ENCODE measurements at places on chromosomes 3 and 15.

- no peak for DNase-seq
Measured at GRCh38 chr3:101994386-101994785, 145.1 kb downstream of the NFKBIZ start.

- DNase-seq: no peak
Measured at GRCh38 chr15:40162552-40162951, 1.7 kb downstream of the BUB1B start.

- DNase-seq: no peak
Measured at GRCh38 chr3:71152892-71153265, 430.6 kb downstream of the FOXP1 start.

GRCh38 chr3:69370156-69370883, 15.6 kb downstream of the FRMD4B start:
- DNase-seq: no peak

DNA sequence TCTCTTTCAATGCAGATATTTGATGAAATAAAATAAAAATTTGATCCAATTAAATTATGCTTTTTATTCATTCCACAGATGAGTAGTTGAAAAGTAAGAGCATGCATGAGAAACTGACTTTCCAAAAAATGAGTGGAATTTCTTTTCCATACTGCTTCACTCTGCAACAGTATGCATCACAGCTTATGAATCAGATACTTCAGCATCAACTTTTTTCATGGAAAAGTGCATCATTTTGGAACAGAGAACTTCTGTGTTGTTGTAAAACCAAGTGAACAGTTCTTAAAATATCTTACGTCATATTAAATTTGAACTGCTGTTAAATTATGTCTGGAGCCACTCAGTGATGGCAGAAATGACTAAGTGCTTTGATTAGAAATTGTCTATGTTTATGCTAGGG, 16.7 kb upstream of the SLC7A14 start:
- DNase-seq: no peak

DNA sequence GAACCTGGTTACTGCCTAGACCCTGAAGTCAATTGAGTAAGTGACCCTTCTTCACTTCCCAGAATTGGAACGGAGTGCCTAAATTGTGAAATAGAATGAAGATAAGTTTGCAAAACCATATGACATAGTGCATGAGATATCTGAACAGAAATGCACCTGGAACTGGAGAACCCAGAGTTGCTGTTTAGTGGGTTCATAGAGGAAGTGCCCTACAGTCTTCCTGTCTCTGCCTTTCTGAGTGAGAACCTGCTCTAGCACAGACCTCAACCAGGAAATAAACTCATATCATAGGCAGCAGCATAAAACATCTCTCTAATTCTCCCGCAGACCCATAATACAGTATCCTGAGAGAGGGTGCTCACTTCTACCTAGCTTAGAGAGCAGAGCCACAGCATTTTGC, 82.9 kb downstream of the EOMES start:
- no peak for DNase-seq

DNA sequence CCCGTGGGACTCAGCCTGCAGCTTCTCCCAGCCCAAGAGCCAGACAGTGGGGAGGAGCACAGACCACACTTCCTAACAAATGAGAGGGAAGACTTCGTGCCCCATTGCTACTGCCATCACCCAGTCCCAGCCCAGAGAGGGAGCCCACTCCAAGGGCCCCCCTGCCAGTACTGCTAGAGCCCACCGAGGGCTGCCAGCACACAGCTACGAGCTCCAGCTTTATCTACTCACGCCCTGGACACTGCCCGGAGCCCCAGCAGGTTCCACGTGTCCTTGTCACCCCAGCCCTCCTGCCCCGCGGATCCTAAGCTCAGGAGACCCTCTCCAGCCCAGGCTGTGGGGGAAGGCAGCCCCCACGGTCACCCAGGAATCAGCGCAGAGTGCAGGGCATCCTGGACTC, 1.9 kb downstream of the GOLGA8A start:
- no peak for DNase-seq

DNA sequence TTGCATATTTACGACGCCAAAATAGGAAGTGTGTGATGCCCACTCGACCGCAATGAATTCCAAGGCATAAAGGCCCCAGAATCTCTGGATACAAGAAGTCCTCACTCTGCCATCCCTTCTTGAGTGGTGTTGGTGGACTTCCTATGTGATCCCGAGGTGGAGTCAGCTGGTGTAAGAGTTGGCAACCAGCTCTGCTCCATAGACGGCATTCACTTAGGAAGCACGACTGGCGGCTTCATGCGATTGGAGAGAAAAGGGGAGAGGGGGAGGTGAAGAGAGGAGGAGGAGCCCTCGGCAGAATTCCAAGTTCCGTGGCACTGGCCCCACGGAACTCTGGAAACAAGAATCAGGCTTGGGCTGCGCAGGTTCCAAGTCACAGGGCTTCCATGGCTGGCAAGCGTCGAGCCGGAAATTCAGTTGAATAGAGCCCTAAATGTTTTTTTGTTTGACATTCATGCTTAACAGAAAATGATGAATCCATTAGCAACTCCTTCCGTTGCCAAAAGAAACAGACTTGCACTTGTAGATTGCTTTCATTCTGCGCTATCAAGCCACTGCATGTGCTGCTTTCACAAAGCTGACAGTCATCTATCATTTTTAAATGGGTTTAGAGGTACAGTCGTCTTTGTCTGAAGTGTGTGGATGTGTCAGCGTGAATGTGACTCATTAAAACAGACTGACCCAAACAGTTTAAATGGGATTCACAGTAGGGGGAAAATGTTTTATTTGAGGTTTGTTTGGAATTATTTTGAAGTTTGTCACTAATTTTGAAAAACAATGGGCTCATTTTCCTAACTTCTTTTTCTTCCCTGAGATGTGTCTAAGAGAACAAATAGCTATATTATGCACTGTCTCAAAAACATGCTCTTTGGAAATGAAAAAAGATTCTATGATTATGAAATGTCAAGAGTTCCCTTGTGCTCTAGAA, 428.3 kb upstream of the ATP11B start:
- no peak for DNase-seq

GRCh38 chr15:62612771-62613170, 429.8 kb upstream of the TPM1 start:
- DNase-seq: no peak

DNA sequence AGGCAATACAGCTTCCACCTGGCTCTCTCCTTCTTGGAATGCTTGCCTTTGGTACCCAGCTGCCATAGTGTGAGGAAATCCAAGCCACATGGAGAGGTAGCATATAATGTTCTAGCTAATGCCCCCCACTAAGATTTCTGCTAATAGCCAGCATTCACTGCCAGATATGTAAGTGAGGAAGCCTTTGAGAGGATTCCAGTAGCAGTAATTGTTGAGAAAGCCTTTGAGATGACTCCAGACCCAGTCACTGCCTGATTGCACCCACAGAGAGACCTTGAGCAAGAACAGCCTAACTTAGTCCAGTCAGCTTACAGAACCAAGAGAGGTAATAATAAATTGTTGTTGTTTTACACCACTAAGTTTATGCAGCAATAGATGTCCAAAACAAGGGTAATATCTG, 63.1 kb downstream of the STRIT1 start:
- DNase-seq: no peak

DNA sequence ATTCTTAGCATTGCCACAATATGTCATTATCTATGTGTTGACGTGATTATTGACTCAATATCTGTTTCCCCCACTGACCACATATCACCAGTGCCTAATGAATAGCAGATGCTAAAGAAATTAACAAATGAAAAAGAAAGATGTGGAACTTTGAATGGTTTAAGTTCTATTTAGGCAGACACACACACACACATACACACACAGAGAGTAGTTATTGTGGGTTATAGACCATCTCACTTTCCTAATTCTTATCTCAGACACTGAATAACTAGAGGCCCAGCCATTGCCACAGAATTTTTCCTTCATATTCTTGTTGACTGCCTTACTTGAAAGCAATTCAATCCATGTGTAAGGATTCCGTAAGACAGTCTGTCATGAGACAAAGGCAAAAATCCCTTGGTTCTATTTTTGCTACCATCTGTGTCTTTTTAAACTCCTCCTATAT, 61.9 kb upstream of the PHLDB2 start:
- no peak for DNase-seq

- DNase-seq: no peak
Measured at GRCh38 chr3:13217736-13218540, 144.7 kb upstream of the IQSEC1 start.

GRCh38 chr15:27723821-27724220, 375.3 kb downstream of the OCA2 start:
- no peak for DNase-seq

GRCh38 chr15:38367476-38367875, 86.5 kb upstream of the FAM98B start:
- no peak for DNase-seq

GRCh38 chr3:62134061-62134496, 239.3 kb downstream of the FEZF2 start:
- DNase-seq: no peak

GRCh38 chr3:5657106-5657505, 469.6 kb downstream of the EDEM1 start:
- DNase-seq: no peak

GRCh38 chr15:101805605-101806345, 2.5 kb downstream of the OR4F6 start:
- DNase-seq: no peak

- DNase-seq: no peak
Measured at GRCh38 chr3:67765575-67765974, 111.2 kb upstream of the SUCLG2 start.

DNA sequence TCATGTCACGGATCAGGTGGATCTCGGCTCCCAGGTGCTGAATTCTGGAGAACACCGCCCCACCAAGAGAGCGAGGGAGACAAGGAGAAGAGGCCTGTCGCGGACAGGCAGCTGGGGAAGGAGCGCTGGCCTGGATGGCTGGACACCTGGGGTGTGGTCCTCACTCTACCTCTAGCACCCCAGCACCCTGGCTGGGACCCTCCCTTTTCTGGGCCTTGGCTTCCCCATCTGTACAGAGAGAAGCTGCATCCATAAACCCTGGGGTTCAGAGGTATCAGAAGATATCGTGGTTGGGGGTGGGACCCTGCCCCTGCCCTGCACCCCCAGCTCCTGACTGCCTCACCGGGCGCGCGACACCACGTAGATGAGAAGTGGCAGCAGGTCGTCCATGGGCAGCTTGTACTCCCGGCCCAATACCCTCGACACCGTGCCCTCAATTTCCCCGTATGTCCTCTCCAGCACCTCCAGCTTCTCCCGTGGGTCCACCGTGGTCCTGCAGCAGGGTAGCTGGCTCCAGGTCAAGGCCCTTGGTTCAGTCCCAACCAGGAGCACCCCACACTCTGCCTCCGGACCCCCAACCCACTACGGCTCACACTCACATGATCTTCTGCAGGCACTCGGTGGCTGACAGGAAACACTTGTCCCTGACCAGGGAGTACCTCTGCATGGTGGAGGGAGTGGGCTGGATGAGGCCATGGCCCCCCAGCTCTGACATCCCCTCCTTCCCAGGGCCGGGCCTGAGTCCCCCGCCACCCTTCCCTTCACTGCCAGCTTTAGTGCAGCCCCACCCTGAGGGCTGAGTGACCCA, 21.7 kb downstream of the ALS2CL start:
- DNase-seq: no peak

DNA sequence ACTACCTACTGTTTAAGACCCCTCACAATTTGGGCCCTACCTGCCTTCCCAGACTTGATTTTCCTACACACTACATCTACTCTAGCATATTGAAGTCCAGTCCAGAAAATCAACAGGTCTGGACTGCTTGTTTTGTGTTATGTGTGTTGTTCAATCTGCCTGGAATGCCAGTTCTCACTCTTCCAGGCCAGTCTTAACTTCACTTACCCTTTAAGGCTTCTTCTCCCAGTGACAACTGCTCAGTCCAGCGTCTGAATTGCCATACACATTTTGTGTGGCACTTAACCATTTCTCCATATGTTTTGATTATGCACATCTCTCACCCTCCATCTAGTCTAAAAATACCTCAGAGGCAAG, 1.1 kb downstream of the TICRR start:
- no peak for DNase-seq

DNA sequence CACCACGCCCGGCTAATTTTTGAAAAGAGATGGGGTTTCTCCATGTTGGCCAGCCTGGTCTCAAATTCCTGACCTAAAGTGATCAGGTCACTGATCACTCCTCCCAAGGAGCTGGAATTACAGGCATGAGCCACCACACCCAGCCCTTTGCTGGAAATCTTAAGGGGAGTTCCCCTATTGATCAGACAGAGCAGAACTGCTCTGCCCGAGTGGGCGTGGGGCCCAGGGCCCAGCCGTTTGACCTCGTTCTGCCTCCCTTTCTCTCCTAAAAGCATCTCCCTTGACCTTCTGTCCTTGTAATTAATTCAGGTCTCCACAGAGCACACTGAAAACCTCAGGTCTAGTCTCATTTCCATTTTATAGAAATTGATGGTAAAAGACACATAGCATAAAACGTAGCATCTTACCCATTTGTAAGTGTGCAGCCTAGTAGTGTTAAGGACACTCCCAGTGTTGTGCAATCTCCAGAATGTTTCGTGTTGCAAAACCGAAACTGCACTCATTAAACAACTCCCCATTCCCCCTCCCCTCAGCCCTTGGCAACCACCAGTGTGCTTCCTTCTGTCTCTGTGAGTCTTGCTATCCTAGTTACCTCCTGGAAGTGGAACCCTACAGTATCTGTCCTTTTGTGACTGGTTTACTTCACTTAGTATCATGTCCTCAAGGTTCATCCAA, 89.3 kb downstream of the SLCO3A1 start:
- no peak for DNase-seq

DNA sequence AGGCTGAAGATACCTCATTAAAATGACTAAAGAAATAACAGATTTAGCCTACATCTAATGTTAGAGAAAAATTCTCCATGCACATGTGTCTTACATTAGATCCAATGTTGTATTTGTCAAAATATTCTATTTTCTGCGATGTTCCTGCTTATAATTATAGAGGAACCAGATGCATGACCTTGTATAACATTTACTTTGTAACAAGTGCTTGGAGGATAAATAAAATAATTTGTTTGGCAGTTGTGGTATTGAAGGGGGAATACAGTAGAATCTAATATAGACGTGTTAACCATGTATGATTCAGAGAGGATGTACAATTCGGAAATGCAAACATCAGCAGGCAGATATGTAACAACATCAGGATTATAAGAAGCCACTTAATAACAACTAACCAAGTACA, 922.2 kb downstream of the TUSC7 start:
- no peak for DNase-seq

GRCh38 chr15:68843425-68844311, 23.0 kb upstream of the ANP32A start:
- peak; percentile 26 for DNase-seq

- no peak for DNase-seq
Measured at GRCh38 chr3:172678068-172678467, 32.8 kb downstream of the NCEH1 start.

DNA sequence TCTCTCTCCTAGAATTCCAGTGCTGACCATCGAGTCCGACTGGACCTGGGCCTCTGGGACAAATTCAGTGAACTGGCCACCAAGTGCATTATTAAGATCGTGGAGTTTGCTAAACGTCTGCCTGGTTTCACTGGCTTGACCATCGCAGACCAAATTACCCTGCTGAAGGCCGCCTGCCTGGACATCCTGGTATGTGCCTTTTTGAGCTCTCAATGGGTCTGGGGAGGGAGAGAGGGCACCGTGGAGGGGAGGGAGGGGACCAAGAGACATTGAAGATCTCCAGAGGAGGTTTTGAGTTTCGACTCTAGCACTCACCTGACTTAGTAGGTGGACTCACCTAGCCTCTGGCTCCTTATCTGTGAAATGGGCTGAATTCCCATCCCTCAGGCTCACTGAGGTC, 84.2 kb downstream of the TOP2B start:
- DNase-seq: no peak

GRCh38 chr15:39785139-39785538, 2.5 kb upstream of the FSIP1 start:
- DNase-seq: no peak

GRCh38 chr3:46730819-46731218, 13.2 kb upstream of the PRSS50 start:
- DNase-seq: no peak

GRCh38 chr15:80669663-80670273, 25.3 kb upstream of the ABHD17C start:
- DNase-seq: no peak

All from activated T-cell treated with anti-CD3 and anti-CD28 coated beads, Interleukin-2, amount 50 U/mL, for 4 hours (primary cell).